ENCODE measurements at places on chromosomes 1 and 21.
A peak's percentile ranks its signal among the peaks of the same experiment; 100 is the strongest.

GRCh38 chr1:56696663-56697062 is 51.5 kb downstream of the PRKAA2 start:
- no peak for DNase-seq

GRCh38 chr21:44913425-44914175 is 7.1 kb downstream of the ITGB2 start:
- DNase-seq: no peak

DNA sequence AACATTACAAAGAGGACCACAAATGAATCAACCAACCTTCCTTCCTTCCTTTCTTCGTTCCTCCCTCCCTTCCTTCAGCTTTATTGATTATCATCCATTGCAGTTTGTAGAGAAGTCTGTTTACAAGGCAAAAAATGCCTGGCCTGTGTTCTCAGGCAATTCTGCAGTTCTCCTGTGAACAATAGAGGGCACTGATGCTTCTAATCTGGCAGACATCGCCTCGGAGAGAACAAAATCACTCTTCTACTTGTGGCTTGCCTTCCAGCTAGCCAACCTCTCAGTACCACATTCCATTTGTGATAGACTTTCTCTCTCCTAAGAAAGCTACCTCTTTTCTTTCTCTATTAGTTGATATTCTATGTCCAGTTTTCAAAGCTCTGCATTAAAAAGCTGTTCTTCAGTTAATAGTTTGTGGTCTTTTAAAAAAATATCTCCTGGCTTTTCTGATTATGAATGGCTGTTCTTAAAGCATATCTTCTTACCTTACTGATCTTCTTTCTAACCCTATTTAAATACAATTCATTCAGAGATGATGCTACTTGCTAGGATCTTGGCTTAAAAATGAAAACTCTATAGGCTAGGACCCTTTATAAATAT is 26.9 kb upstream of the ESRRG start:
- no peak for DNase-seq

- DNase-seq: no peak
These were observed 157.3 kb downstream of the SLC30A10 start for GRCh38 chr1:219771080-219771479.

- DNase-seq: peak; percentile 72
These were observed 34.1 kb upstream of the GPR153 start for GRCh38 chr1:6294890-6295556.

DNA sequence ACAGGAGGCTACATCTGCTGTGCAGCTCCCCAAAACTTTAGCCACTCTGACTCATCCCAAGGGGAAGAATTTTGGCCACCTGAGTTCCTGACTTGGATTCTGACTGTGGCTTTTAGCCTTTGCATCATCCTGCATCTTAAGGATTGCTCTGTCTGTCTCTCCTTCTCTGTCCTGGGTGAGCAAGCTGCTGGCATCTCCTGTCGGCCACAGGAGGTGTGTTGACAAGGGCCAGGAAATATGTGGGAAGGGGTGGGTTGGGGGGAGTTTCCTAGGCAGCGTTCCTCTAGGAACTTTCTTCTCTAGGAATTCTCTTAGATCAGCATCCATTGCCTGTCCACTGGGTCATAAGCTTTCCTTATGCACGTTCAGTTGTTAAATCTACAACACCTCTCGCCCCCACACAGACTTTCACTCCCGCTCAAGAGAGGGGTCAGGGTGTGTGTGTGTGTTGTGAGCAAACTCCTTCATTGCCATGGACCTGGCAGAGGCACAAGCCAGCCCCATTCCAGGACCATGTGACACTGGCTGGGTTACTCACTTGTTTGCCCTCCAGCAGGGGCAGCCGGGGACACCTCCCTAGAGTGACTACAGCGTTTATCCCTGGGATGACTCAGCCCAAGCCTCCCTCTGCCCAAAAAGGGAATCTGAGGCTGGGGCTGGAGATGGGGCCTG is 145.0 kb upstream of the DUSP10 start:
- DNase-seq: no peak

- no peak for DNase-seq
These were observed 131.6 kb downstream of the TGFBR3 start for GRCh38 chr1:91754348-91754747.

DNA sequence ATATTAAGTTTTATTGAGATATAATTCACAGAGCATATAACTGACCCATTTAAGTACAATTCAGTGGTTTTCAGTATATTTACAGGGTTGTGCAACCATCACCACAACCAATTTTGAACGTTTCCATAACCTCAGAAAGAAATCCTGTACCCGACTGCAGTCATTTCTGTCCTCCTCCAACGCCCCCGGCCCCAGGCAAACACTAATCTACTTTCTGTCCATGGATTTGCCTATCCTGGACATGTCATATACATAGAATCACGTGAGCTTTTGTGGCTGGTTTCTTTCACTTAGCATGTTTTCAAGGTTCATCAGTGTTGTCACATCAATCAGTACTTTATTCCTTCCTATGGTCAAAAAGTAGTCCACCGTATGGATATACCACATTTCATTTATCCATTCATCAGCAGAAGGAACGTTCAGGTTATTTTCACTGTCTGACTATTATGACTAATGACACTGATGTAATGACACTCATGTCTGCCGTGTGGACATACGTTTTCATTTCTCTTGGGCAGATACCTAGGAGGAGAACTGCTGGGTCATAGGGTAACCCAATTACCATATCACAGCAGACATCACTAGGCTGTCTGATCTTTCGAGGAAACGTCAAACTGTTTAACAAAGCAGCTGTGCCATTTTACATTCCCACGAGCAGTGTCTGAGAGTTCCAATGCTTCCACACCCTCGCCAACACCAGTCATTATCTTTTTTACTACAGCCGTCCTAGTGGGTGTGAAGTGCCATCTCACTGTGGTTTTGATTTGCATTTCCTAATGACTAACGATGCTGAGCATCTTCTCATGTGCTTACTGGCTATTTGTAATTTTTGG is 30.8 kb downstream of the MRPL37 start:
- DNase-seq: no peak

DNA sequence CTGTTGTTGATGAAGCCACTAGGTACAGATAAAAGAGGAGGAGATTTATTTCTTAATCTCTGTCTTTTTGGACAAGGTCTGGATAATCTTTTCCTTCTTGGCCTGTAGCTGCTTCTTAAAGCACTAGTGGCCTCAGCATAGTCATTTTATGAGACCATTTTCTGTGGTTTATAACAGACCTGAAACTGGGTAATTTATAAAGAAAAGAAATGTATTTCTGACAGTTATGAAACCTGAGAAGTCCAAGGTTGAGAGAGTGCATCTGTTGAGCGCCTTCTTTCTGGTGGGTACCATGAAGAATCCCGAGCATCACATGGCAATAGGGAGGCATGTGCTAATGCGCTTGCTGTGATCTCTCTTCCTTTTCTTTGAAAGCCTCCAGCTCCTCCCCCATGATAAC is 36.7 kb upstream of the PDC start:
- DNase-seq: no peak

DNA sequence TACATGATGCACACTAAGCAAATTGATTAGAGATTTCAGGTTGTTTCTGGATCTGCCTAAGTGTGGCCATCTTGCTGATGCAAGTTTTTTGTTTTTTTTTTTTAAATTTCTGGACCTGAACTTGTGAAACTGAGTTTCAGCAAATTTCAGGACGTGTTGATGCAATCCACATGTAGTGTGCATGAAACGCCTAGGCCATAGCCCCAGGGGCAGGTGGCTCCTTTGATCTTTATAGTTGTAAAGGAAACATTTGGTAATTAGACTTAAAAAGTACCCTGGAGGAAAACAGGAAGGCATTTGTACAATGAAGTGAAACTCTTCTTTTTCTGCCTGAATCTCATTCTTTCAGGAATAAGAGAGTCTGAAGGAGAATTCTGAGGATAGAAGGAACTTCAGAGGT is 162.2 kb upstream of the LHX8 start:
- no peak for DNase-seq

GRCh38 chr1:156487862-156488261 is 12.7 kb downstream of the MEF2D start:
- DNase-seq: no peak

- no peak for DNase-seq
These were observed 38.2 kb downstream of the KCNJ6 start for GRCh38 chr21:37877888-37878684.

GRCh38 chr1:46248122-46248920 is 758 bp downstream of the RAD54L start:
- DNase-seq: no peak

GRCh38 chr21:14124266-14124665 is 86.5 kb downstream of the LIPI start:
- DNase-seq: no peak

GRCh38 chr1:25985171-25985570 is 12.7 kb downstream of the PAFAH2 start:
- DNase-seq: no peak

- no peak for DNase-seq
These were observed 13.0 kb upstream of the NEK2 start for GRCh38 chr1:211688421-211688820.
